ENCODE measurements at places on chromosomes 5 and 9.

GRCh38 chr9:133856798-133857197, 118.6 kb upstream of the SARDH start:
- DNase-seq, result no peak

GRCh38 chr9:81499021-81499454, 190.3 kb downstream of the TLE1 start:
- no peak for DNase-seq

- no peak for DNase-seq
Measured at GRCh38 chr9:129245276-129245675, 67.2 kb upstream of the IER5L start.

GRCh38 chr5:174294891-174295620, 249.6 kb downstream of the NSG2 start:
- no peak for DNase-seq

DNA sequence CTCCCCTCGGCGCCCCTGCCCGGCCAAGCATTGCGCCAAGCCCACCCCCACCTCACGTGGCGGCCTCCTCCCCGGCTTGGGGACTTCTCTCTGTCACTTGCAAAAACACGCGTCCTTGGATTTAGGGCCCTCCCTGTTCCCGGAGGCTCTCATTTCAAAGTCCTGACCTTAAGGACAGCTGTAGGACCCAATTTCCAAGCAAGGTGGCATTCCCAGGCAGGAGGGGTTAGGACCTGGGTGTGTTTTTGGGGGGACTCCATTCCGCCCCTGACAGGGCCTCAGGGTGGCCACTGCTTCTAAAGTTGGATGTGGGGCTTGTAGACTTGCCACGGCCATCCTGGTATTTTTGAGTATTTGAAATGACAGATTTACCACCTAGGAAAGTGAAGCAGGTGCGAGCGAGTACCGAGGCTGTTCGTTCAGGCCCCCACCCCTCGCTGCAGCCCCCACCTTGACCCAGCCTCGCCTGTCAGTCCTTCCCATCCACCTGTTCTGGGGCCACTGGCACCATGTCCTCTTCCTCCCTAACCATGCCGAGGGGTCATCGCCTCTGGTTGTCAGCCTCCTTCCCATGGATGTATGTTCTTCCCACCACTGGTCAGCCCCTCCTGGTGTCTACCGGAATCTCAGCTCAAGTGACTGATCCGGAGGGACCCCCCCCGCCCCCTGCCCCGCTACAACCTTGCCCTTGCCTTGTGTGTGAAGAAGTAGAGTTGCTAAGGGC, 52.4 kb downstream of the MRPL36 start:
- no peak for DNase-seq

GRCh38 chr9:13873203-13873602, 440.7 kb downstream of the NFIB start:
- no peak for DNase-seq

GRCh38 chr9:118829334-118829733, 539.9 kb downstream of the BRINP1 start:
- DNase-seq, result no peak
